Posterior cingulate gyrus (tissue), 11 donors: ENCODE measurements at places on chromosomes 5 and 9.

DNA sequence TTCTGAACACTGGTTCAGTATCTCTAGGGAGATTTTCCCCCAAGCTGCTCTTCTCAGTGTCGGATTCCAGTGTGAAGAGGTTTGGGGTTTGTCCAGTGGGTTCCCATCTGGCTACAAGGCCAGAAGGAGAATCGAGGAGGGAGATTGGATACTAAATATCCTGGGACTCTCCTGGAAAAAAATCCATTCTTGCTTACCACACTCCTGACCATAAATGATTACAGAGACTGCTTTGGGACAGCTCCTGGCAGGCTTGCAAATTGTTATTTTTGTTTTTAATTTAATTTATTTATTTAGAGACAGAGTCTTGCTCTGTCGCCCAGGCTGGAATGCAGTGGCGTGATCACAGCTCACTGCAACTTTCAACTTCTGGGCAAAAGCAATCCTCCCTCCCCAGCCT lies 4.7 kb upstream of the SUSD1 start:
- no peak for DNase-seq

GRCh38 chr9:79489261-79490000 lies 82.3 kb upstream of the TLE4 start:
- peak; percentile 58 for DNase-seq

DNA sequence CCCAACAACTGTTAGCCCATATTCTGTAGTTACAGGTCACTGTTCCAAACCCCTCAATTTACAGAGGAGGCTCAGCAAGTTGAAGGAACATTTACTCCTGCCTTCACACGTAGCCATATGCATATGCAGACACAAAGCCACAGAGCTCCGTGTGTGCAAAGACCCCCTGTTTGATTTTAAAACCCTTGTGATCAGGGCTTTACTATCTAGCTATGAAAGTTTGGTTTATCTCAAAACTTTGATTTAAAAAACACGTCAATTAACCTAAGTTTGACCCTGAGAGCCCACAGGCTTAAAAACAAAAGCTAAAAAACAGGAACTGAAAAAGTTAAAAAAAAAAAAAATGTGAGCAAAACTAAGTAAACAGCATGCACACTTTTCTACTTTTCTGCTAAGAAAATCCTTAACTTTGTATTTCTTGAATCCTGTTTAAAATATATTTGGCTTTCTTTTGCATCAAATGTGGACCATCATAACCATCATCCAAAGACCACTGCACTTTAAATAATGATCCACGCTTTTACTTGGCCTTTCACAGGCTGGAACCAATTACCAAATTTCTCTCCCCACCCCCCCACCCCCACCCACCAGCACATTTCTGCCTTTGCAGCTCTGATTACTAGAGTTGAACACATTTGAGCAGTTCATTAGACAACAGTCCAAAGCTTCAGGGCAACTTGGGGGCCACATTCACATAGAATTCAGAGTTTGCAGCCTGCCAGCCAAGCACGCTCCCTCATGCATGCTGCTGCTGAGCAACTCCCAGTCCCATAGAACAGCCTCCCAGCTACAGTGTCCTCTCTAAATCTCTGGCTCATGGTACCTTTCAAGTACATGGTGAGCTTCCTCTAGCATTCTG lies 128.8 kb upstream of the MAP3K1 start:
- DNase-seq, result no peak

DNA sequence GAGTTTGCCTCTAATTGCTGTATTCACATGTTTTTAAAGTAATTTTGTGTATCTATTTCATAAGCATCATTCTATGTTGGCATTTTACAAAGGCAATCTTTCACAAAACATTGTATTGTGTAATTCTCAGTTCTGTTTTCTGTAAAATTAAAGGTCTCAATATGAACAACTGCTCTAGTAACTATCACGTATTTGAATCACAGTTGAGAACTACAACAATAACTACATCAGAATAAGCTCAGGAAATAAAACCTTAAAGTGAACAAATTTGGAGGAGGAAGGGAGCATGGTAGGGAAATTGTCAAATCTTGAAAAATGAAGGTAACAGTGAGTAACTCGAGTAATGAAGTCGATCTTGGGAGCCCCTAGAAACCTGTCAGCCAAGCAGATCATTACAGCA lies 22.5 kb upstream of the CAMK4 start:
- DNase-seq, result no peak

DNA sequence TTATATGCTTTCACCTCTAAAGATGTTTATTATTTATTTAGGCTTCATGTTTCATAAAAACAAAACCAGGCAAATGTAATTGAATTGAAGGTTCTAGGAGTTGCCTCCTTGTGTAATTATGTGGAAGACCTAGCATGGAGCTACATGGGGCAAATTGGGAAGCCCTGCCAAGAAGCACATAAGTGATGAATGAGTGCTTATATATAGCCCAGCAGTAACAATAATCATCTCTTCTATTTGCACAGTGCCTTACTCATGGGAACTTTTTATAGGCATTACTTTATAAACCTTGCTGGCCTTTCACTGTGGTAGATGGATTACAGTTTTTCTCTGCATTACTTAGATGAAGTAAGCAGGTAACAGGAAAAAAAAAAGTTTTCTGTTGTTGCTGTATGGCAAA lies 40.0 kb upstream of the GRAMD2B start:
- no peak for DNase-seq

DNA sequence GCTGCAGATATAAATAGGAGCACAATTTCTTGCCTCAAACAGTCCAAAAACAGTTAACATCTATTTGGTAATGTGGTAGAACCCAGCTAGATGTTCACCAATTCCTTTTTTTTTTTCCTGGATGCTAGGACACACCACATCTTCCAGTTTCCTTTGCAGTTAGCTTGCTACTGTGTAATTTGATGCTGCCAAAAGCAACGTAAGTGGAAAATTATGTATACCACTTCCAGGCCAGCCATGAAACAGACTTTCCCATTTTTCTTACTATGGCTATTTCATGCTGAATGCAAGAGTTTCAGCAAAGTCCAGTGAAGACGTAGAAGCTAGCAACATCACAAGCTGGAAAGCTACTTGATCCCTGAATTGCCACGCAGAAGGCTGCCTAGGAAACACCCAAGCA lies 667.2 kb downstream of the TLE1 start:
- DNase-seq, result no peak

DNA sequence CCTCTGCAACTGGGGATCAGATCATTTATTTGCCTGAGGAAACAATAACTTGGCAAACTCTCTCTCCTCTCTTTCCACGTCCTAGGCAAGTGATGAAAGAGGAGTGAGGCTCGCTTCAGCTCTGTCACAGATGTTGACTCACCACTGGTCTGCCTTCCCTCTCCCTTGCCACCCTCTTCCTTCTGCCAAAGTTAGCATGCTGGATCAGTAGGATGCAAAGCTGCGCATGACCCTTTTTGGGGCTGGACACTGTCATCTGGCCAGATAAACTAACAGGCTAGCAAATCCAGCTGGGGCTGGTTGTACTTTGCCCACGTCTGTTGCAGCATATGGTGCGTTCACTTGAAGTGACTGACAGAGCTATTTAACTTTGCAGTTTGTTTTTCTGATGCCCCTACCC lies 36.2 kb upstream of the SMARCA2 start:
- no peak for DNase-seq

DNA sequence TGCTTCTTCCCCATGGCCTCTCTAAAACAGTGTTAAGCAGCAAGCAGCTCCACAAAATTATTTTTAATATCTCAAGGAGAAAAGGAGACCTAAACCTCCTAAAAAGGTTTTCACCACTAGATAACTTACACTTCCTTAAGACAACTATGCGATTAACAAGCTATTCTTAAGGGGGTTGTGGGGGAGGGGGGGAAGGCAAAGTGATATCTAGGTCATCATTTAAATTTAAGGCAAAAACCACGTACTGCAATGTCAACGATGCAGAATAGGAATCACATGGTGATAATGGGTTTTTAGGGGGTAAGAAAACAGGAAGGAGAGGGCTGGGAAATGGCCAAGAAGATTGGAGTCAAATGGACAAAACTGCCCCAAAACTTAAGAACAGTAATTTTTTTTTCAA lies 32.6 kb downstream of the CSNK1A1 start:
- DNase-seq, result no peak

DNA sequence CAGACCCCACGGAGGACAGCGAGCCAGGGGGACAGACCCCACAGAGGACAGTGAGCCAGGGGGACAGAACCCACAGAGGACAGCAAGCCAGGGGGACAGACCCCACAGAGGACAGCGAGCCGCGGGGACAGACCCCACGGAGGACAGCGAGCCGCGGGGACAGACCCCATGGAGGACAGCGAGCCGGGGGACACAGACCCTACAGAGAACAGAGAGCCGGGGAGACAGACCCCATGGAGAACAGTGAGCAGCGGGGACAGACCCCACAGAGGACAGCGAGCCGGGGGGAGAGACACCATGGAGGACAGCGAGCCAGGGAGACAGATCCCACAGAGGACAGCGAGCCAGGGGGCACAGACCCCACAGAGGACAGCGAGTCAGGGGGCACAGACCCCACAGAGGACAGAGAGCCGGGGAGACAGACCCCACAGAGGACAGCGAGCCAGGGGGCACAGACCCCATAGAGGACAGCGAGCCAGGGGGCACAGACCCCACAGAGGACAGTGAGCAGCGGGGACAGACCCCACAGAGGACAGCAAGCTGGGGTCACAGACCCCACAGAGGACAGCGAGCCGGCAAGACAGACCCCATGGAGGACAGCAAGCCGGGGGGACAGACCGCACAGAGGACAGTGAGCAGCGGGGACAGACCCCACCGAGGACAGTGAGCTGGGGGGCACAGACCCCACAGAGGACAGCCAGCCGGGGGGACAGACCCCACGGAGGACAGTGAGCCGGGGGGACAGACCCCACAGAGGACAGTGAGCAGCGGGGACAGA lies 4.4 kb upstream of the ZDHHC11 start:
- no peak for DNase-seq
